ENCODE measurements at places on chromosomes 6 and 20.

DNA sequence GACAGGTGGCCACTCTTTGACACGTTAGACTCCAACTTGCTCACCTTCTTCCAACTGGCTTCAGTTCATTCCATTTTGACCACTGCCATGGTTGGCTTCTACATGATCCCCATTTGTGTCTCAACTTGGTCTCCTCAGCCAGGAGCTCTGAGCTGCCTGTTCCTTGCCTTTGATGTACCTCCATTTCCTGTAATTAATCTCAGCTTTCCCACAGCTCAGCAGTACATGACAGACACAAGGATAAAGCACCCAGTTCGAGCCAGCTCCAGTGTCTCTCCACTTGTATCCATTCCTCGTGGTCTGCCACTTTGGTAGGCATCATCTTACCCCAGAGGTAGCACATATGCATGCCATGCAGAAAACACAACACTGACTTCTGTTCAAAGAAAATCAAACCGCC, 161.0 kb downstream of the TSHZ2 start:
- DNase-seq, result no peak

DNA sequence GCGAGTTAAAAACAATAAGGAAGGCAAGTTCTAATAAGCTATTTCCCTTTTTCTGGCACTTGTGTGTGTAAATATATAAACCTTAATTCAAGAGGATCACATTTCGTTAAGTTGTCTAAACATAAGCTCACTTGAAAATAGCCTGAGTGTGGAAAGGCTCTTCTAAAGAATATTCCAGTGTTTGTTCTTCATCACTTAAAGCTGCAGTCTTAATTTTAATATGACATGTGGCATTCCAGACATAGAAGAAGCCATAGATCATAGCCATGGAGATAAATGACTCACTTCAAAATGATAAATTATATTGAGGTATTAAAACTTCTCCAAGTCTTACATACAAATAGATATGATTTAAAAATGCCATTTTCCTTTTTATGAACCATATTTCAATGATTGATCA, 42.1 kb downstream of the IYD start:
- DNase-seq, result no peak

GRCh38 chr20:24739746-24740145, 209.3 kb upstream of the CST7 start:
- DNase-seq, result no peak

GRCh38 chr20:60754856-60755255, 497.2 kb upstream of the CDH4 start:
- no peak for DNase-seq

DNA sequence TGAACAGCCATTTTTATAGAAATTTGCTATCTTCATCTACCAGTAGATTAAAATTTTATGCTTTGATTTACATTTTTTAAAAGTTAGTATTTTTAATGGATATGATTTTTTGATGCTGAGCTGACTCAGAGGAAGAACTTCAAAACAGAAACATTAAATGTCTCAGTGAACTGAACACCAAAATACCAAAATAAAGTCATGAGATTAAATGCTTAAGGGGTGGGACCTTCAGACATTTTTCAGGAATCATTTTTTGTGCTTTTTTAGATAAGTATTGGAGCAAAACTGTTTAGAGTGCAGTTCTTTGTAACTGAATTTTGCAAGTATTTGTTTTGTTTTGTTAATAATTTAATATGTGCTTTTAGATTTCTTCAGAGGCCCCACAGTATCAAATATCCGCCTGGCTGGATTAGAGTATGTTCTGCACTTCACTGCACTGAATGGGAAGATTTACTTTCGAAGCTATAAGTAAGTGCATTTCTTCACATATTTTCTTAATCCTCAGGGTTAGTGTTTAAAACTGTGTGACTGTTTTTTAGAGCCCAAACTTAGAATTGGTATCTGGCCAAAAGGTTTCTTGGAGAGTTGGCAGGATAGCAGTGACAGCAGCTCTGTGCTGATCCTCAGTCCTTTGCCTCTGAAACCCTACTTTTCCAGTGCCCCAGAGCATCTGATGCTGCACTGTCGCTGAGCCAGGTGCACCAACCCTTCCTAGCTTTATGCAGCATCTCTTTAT, 33.7 kb downstream of the RPF2 start:
- DNase-seq, result no peak

GRCh38 chr6:14207448-14207847, 89.9 kb downstream of the CD83 start:
- no peak for DNase-seq

DNA sequence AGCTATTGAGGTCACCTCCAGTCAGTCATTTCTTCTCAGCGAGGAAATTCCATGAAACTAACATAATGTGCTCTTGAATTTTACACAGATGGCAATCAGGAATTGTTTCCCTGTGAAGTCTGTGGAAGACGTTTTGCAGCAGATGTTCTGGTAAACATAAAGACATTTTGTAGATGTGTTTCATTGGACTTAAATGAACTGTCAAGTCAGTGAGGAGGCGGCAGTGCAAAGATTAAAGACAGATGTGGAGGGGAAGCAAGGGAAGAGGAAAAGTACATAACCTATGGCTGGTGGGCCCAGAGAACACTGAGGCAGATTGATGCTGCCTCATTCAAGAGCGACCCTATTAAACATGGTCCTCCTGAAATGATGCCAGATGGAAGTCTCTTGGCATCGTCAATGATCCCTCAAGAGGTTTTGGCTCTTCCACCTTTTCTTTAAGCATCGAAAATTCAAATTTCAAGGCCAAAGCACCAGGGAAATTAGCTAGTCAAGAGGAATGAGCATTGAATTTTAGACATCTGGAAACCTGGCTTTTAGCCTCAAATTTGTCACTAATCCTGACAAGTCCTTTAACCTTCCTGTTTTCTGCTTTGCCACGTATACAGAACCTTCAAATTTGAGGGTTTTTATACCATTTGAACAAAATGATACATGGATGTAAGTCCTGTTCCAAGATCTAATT, 20.1 kb downstream of the ZC2HC1B start:
- DNase-seq, result no peak

DNA sequence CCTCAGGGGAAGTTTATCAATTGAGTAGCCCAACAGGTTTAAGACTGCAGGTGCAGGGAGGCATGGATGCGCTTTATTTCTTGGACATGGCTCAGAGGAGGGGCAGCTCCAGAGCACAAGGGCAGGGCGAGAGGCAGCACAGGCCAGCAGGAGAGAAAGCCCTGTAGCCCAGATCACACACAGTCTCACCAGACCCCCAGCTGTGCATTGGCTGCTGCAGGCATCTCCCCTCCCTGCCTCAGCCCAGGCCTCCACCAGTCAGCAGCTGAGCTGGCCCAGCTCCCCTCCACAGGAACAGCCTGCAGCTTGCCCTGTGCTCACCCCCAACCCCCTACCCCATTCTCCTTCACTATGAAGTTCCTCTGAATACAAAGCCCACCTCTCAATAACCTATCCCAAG, 24.7 kb downstream of the MRPL14 start:
- no peak for DNase-seq

DNA sequence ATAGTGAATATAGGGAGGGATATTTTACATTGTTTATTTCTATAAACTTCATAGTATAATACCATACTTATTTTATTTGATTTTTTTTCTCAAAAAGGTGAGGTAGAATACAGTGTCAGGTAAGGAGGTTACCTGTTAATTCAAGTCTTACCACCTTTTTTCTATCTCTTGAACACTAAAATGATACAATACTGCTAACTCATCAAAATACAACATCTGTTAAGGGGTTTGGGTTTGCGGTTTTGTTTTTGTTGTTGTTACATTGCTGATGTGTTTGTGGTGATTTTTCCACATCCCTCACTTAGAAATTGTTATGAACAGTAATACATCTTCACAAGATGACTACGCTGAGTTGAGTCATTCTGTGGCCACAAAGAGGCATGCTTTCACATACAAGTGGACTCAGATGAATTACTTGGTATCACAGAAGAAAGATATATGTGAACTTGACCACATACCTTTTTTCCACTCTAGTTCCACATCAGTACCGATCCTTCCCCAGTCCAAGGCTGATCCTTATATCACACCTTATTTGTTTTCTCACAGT, 139.4 kb upstream of the ID4 start:
- no peak for DNase-seq

GRCh38 chr20:1809131-1809572, 86.1 kb upstream of the SIRPA start:
- DNase-seq, result no peak

DNA sequence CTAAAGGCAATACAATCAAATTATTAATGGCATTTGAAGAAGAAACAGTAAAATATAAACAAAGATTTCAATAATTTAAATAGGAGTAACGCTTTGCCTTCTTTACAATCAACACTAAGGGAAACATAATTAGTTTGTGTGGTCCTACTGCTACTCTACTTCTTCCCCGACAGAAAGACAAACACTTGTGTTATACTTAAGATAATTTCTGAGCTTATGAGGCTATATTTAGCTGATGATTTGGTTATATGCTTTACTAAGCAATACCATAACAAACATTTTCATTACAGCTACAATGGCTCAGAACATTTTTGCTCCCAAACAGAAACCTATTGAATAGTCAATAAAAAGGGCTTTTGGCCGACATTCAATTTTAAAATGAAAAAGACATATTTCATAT, 1217.2 kb upstream of the GJE1 start:
- no peak for DNase-seq

- no peak for DNase-seq
Observed at GRCh38 chr6:19562468-19562867, 274.7 kb upstream of the ID4 start.

DNA sequence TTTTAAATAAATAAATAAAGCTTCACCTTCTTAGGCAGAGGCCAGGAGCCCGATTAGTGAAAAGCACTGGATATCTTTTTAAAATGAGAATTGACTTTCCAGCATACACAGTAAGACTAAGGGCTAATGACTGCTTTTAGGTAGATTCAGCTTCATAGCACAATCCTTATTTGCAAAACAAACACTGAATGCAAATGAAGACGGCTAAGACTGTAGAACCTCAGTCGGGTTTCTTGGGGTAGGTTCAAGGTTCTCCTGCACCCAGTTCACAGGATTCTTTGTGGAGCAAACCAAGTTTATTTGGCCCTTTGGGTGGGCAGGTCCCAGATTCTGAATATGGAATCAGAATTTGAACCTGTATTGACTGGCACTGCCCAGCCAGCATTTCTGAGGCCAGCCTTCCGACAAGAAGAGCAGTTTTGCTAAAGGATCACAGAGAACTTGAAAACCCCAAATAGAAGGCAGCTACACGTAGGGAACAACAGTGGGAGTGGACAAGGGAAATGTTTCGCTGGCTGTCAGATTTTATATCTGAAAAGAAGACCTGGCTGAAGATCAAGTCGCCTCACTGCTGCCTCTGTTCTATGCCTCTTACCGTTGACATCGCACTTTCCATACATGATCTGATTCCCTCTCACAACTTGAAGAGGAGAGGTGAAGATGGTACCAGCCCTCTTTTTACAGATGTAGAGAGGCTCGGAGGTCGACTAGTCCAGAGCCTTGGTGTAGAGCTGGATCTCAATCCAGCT, 8.2 kb downstream of the TRERF1 start:
- no peak for DNase-seq

DNA sequence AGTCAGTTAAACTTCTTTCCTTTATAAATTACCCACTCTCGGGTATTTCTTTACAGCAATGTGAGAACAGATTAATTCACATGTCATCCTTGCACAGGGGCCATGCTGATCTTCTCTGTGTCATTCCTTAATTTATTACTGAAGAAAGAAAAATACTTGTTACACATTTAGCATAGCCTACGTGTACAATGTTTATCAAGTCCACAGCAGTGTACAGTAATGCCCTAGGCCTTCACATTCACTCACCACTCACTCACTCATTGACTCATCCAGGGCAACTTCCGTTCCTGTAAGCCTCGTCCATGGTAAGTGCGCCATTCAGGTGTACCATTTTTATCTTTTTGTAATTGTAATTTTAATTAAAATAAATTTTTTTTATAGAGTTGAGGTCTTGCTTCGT, 73.6 kb downstream of the RSPH3 start:
- DNase-seq, result no peak

- no peak for DNase-seq
Observed at GRCh38 chr6:135018941-135019340, 35.7 kb downstream of the HBS1L start.

DNA sequence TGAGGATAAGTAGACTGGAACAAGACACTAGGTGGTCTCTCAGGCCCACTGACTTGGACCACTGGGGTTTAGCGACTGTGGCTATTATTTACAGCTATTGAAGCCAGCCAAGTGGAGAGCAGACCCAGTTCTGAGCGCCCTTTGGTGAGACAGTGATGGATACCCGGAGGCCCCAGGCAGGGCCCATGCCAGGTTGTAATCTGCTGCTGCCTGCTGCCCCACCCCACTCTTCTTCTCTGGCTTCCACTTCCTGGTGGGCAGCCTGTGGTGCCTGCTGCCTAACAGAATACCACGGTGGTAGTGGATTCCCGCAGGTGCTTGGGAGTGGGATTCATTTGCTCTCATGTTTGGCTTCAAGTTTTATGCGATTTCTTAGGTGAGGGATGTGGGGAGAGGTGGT, 570 bp downstream of the RAB44 start:
- no peak for DNase-seq

DNA sequence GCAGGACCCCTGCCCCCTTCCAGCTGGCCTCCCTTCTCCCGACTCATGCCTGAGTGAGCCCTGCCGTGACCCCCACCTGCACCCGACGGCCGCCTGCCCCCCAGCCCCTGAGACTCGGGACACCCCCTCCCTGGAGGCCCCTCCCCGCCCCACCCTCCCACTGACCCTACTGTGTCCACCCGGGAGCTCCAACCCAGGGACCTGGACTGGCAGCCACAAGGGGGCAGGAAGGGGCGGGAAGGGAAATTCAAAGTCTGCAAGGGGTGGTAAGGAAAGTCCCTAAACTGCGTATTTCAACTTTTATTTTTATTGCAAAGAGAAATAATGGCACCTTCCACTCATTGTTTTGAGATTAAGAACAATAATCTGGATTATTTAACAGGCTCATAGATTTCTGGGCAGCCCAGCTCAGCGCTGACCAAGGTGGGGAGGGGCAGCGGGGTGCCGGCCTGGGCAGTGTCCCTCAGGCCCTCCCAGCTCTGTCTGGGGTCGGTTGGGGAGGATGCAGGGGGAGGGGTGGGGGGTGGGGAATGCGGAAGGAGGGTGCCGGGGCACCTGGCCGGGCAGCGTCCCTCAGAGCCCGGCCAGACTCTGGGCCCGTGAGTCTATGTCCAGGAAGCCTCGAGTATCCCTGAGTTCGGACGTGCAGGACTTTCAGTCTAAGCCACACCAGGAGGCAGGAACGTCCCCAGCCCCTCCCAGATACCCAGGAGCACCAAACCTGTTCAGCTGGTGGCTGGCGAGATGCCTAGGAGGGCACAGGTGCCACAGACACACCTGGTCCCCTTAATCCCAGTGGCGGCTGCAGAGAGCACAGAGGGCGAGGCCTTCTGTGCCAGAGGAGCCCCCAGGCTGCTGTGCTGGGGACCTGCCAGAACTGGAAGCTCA, 1.3 kb upstream of the PTK6 start:
- no peak for DNase-seq

- no peak for DNase-seq
Observed at GRCh38 chr20:8144282-8145245, 12.5 kb downstream of the PLCB1 start.

GRCh38 chr6:156867121-156867520, 89.9 kb downstream of the ARID1B start:
- DNase-seq, result no peak

GRCh38 chr6:166739976-166740318, 112.9 kb upstream of the RPS6KA2 start:
- DNase-seq, result no peak

GRCh38 chr20:22429175-22430153, 154.9 kb downstream of the FOXA2 start:
- DNase-seq, result no peak

GRCh38 chr20:48930878-48931277, 9.4 kb downstream of the ARFGEF2 start:
- DNase-seq, result no peak
